Fibroblast of skin of left biceps (primary cell): ENCODE measurements at places on chromosomes 1 and 21.

GRCh38 chr1:96710708-96711477 lies 10.7 kb upstream of the PTBP2 start:
- DNase-seq: no peak

GRCh38 chr21:14751602-14752344 lies 205.7 kb upstream of the SAMSN1 start:
- DNase-seq: no peak

- no peak for DNase-seq
These were observed 29.4 kb upstream of the MX1 start for GRCh38 chr21:41396558-41397075.

GRCh38 chr1:60035921-60036320 lies 37.6 kb downstream of the C1orf87 start:
- no peak for DNase-seq

GRCh38 chr1:246875041-246876026 lies 56.4 kb downstream of the AHCTF1 start:
- peak; percentile 12 for DNase-seq

GRCh38 chr1:171805395-171806115 lies 24.1 kb downstream of the METTL13 start:
- DNase-seq: no peak

- no peak for DNase-seq
These were observed 27.3 kb downstream of the F3 start for GRCh38 chr1:94514095-94514727.

GRCh38 chr1:215631489-215631888 lies 64.4 kb downstream of the KCTD3 start:
- DNase-seq: no peak

- no peak for DNase-seq
These were observed 431 bp upstream of the C1orf52 start for GRCh38 chr1:85259912-85260274.

DNA sequence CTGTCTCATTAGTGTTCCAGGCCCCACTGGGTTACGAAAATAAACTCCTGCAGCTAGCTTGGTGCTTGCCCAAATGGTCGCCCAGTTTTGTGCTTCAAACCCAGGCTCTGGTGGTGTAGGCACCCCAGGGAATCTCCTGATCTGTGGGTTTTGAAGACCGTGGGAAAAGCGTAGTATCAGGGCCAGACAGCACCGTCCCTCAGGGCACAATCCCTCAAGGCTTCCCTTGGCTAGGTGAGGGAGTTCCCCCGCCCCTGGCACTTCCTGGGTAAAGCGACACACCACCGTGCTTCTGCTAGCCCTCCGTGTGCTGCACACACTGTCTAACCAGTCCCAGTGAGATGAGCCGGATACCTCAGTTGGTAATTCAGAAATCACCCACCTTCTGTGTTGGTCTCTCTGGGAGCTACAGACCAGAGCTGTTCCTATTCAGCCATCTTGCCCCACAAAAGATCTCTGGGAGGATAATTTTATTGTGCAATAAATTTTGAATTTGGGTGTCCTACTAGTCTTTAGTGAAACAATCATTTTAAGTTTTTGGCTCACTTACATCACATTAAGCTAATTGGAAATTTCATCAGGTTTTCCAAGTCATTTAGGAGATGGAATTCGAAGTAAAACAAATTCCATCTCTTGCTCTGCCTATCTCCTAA lies 9.4 kb upstream of the SLC25A24 start:
- DNase-seq: no peak

GRCh38 chr1:38474738-38475623 lies 384.6 kb downstream of the RRAGC start:
- DNase-seq: no peak

- no peak for DNase-seq
These were observed 10.5 kb downstream of the TENT5C start for GRCh38 chr1:117616356-117616755.
